Ecto neural progenitor cell (in vitro differentiated cells): ENCODE measurements at places on chromosomes 16 and 17.

- DNase-seq: no peak
These were observed 225.7 kb downstream of the UTP18 start for GRCh38 chr17:51486091-51486490.

DNA sequence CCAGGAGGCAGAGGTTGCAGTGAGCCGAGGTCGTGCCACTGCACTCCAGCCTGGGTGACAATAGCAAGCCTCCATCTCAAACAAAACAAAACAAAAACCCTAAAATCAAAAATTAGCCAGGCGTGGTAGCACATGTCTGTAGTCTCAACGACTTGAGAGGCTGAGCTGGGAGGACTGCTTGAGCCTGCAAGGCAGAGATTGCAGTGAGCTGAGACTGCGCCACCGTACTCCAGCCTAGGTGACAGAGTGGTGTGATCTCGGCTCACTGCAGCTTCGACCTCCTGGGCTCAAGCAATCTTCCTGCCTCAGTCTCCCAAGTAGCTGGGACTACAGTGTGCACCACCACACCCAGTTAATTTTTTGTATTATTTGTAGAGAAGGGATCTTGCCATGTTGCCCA lies 87.6 kb downstream of the MYH11 start:
- DNase-seq: no peak

- no peak for DNase-seq
These were observed 29.7 kb upstream of the ABCA5 start for GRCh38 chr17:69356625-69357024.

DNA sequence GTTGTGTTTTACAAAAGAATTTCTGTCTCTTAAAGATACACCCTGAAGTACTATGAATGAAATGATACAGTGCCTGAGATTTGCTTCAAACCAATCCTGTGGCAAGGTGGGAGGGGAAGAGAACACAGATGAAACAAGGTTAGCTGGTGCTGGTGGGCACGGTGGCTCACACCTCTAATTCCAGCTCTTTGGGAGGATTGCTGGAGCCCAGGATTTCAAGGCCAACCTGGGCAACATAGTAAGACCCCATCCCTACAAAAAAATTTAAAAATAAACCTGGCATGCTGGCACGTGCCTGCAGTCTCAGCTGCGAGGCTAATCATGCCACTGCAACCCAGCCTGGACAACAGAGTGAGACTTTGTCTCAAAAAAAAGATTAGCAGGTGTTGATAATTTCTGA lies 67.3 kb upstream of the FA2H start:
- no peak for DNase-seq

- DNase-seq: no peak
These were observed 157.8 kb downstream of the AXIN2 start for GRCh38 chr17:65403626-65404025.
